ENCODE measurements at places on chromosomes 1 and 21.
A peak's percentile ranks its signal among the peaks of the same experiment; 100 is the strongest.

DNA sequence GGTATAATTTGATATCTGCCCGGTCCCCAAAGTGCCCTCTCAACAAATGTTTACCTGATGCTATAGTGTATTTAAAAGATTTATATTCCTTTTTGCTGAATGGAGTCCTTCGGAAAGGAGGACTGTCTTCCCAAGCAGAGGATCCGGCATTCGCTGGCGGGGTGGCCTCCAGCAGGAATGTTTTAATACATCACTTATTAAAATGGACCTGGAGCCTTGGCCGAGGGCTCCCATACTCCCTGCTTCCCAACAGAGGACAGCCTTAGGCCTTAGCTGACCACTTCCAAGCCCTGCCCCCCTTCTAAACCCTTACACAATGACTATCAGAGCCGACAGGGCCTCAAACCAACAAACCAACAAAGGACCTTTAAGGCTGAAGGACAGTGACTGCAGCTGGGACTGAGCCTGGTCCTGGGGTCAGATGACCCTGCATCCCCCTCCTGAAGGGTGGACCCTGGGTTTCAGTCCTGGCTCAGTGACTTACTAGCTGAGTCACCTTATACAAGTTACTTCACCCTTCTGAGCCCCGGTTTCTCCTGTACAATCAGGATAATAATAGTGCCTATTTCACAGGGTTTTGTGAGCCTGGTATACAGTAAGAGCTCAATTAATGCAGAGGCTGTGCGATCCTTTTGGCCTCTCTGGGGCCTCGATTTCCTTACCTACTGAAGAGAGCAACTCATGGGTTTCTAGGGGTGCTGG is 5.6 kb downstream of the CAMK2N1 start:
- DNase-seq: no peak

DNA sequence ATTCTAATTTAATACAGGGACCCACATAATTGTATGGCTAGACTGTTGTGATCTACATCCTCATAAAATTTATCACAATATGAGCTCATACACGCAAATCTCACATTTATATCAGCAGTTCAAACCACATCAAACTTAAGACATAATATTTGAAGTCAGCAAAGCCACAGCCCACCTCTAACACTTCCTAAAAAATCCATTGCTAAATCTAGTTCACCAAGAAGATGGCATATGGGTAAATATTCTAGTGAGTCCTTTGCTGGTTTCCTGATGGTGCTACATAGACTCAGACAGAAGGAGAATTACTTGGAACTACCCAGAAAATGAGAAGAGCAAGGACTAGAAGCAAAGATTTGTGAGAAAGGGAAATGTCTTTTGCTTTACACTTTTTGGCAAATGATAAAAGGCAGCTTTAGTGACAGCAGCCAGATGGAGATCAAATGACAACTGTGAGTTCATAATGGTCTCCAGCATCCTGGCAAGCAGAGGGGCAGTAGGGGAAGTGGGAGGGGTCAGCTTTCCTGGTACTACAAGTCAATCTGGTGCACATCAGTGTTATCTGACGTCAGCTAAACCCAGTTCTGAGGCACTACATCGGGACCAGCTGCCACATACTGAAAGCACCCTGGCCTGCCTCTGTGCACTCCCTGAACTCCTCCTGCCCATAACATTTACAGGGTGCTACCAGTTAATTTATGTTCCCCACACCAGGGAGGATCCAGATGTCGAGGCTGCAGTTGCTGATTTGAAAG is 10.6 kb upstream of the GADD45A start:
- DNase-seq: no peak

GRCh38 chr21:32424191-32424535 is 11.7 kb downstream of the EVA1C start:
- no peak for DNase-seq

DNA sequence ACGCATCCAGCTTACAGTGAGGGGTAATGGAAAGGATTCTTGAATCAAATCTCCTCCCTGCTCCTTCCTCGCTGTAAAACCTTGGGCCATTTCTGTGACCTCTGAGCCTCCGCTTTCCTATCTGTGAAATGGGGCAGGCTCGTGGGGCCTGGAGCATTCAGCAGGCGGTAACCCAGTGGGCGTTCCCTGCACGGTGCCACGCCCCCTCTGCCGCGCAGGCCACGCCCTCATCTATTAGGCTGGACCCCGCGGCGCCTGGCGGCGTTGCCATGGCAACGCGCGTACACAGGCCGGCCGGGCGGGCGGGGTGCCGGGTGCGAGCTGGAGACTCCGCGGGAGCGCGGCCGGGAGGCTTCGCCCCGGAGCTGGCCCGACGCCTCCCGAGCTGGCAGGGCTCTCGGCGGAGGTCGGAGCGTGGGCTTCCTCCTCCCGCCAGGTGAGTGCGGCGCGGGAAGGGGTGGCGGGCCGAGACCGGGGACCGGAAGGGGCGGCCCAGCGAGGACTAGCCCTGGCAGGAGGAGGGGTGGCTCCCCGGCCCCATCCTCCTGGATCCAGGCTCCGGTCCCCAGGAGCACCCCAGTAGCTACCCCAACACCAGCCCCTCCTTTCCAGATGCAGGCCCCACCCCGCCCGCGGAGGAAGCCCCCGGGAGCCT is at the start of gene FHAD1:
Gene FHAD1 (plus strand): TSS at position 264 of the 655 bp plus-strand sequence. CDS start 4,562 bp downstream, outside the sequence.
- DNase-seq: peak; percentile 40

- no peak for DNase-seq
These were observed 134.8 kb upstream of the TMEM51 start for GRCh38 chr1:15018767-15019166.

DNA sequence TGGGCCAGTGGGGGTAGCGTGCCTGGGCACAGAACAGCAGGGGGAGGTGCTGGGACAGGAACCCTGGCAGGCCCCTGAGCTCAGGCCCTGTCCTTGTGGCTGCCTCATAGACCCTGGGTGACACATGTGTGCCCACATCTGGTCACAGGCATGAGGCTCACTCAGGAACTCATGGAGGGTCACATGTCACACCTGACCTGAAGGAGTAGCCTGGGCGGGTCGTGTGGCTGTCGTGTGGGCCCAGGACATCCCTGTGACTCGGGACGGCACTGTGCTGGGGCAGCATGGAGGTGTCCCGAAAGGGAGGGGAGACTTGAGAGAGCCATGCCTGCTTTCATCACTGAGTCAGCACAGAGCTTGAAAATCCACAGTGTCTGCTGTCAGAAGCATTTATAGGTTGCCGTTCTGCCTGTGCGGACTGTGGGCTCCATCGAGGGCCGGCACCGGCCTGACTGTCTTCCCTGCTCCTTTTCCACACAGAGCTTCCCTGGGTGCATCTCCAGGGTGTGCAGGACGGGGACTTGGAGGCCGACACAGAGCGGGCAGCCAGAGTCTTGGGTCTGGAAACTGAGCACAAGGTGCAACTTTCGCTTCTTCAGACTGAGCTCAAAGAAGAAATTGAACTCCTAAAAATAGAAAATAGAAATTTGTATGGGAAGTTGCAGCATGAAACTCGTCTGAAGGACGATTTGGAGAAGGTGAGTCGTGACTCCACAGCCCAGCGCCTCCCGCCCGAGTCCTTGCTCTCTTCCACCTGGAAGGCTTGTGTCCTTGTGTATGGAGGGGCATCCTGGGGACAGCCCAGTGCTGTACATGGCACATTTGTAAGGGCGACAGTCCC is 32.8 kb downstream of the PCNT start:
- DNase-seq: no peak

DNA sequence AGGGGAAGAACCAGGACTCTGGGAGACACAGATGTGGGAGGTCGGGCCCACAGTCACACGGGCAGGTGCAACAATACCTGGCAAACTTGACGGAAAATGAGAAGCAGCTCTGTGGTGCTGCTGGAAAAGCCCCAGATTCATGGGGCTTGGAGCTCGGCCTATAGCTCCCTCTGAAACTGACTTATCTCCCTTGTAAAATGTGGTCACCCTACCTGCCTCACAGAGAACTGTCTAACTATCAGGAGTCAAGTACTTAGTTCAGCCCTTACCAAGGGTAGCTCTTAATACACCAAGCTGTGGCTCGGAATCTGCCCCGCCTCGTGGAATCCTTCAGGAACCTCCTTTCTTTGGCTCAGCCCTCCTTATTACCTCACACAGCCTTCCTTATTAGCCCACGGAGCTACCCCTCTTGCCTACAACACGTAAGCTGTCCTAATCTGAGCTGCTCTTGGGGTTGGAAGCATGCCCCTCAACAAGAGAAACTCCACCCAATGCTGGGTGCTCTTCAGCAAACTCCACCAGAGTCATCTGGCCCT is 68.9 kb downstream of the MRPL37 start:
- DNase-seq: no peak

- no peak for DNase-seq
These were observed 281.4 kb downstream of the AJAP1 start for GRCh38 chr1:4935807-4936206.

- no peak for DNase-seq
These were observed 9.8 kb downstream of the UBASH3A start for GRCh38 chr21:42413500-42413899.

DNA sequence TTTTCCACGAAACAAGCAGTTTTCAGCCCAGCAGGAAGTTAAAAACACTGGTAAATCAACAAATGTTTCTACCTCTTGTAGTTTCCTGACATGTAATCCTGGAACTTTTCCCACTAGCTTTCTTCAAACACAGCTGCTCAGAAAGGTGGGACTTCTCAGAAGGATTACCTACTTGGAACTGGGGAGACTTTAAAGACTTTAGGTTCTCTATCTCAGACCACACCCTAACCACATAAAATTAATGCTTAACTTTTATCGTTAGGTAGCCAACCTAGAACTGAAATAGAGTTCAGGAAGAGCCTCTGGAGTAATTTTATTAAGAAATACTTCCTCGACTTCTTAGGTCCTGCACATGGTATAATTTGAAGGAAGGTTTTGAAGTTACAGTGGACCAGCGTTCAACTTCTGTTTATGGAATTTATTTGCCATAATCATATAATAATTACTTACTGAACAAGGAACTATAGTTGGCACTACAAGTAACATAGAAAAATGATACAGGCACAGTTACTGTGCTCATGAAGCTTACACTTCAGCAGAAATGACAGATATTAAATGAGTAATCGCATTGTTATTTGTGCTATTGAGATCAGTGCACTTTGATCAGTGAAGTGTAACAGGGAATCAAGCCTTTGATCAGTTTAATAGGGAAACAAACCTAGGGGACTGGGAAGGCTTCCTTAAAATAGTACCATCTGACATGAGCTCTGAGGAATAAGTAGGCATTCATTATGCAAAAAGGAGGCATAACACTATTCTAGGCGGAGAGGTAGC is at the start of gene BCL2L15:
Gene BCL2L15 (minus strand): TSS at position 180 of the 774 bp plus-strand sequence. CDS start 206 bp downstream, outside the sequence.
- no peak for DNase-seq

GRCh38 chr1:103461161-103462105 is 64.1 kb upstream of the RNPC3 start:
- DNase-seq: no peak

DNA sequence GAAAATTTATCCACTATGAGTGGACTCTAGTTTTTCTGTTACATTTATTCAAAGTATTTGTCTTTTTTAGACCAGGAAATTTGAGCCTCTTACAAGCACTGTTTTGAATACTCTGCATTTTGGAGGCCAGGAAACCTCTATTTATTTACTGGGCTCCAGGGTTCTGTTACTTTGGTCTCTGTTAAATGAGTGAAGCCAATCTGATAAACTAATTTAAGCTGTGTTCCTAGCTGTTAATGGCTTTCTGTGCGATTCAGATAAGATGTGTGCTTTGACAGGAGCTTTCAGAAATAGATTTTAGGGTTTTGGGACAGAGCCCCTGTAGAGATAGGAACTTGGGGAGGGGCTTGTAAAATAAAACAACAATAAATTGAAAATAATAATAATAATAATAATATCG is 23.9 kb downstream of the ACKR1 start:
- DNase-seq: no peak

DNA sequence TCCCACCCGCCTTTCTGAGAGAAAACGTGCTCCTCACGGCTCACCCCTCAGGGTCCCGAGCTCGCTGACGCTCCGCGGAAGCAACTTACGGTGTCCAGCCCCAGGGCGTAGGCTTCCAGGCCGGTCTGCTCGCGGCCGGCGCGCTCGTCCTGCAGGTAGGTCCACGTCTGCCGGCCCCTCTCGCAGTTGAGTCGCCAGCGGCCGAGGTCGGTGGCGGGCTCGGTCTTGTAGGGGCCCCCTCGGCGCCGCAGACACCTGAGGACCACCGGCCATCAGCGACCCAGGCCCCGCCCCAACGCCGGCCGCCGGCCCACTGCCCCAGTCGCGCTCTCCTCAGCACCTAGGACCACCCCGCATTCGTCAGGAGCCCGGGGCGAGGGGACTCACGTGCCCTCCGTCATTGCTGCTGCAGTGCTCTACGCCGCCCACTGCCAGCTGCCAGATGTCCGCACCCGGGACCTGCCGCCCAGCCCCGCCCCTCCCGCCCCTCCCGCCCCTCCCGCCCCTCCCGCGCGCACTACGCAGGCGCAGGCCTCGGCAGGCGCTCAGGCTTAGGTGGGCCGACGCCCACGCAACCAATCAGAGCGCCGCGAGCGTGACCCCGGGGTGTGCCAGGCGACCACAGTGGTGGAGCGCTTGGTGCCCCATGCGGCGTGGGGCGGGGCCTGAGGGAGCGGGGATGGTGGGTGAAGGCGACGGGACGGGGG is at the start of gene LSS:
Gene LSS (minus strand): TSS at position 430 of the 707 bp plus-strand sequence. CDS start 29 bp downstream, at position 401.
- DNase-seq: peak; percentile 99

GRCh38 chr1:222618880-222619596 is 1.1 kb downstream of the MIA3 start:
- DNase-seq: no peak

DNA sequence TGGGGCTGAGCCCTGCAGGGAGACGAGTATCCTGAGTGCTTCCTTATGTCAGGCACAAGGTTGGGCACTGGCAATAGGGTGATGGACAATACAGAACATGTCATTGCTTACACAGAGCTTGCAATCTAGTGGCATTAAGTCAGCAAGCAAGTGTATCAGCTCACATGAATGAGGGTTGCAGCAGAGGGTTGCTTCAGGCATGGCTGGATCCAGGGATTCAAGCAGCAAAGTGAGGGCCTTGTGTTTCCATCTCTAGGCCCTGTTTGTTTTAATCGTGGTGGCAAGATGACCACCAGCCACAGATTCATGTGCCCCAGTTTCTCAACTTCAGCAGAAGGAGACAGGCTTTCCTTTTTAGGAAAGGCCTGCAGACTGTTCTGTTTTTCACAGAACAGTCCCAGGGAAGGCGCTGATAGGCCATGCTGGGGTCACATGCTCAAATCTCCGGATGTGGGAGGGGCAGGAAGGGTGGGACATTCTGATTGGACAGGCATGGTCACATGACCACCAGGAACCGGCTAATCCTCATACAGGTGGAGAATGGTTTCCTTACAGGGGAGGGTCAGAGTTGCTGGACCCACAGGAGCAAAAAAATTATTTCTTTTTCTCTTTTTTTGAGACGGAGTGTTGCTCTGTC is 14.4 kb downstream of the PLOD1 start:
- DNase-seq: no peak

- DNase-seq: no peak
These were observed 46.5 kb upstream of the PRELP start for GRCh38 chr1:203428981-203429599.

- no peak for DNase-seq
These were observed 1.9 kb upstream of the DENND2D start for GRCh38 chr1:111202366-111202706.

DNA sequence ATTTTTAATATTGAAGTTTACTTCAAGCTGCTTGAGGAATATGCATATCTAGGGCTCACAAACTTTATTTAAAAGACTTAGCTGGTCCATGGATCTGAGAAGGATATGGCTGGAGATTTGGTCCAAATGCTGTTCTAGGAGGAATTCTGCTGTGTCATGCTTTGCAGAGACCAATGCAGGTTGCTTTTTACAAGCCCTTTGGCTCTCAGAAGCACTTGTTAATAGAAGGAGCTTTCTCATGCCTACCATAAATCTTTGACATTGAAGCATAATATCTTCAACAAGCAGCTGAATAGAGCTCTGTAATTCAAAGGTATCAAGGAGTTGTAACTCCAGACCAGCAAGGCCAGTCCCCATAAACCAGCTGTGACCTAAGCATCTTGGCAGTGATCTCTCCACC is 299.1 kb downstream of the HHAT start:
- DNase-seq: no peak

Measured in activated gamma-delta T cell (primary cell).